Neural progenitor cell (in vitro differentiated cells): ENCODE measurements at places on chromosomes 12 and 14. TPM values are rescaled to one million over a fixed set of nuclear protein-coding genes. Genes with fewer than 3 reads are reported as not detected.

The RACGAP1 gene
- total RNA-seq = 121 and 149 TPM in 2 replicates

The METTL17 gene
- total RNA-seq = 126 and 155 TPM in 2 replicates

The INSM2 gene
- not detected in 2 replicates for total RNA-seq

The FAIM2 gene
- total RNA-seq = 0.39 and 1.2 TPM in 2 replicates

The GPD1 gene
- 1.4 TPM in 1 of 2 replicates, not detected in the other for total RNA-seq

The C12orf56 gene
- total RNA-seq = 1.3 and 4.2 TPM in 2 replicates

The TNFAIP2 gene
- total RNA-seq = 5.3 and 14.0 TPM in 2 replicates

DNA sequence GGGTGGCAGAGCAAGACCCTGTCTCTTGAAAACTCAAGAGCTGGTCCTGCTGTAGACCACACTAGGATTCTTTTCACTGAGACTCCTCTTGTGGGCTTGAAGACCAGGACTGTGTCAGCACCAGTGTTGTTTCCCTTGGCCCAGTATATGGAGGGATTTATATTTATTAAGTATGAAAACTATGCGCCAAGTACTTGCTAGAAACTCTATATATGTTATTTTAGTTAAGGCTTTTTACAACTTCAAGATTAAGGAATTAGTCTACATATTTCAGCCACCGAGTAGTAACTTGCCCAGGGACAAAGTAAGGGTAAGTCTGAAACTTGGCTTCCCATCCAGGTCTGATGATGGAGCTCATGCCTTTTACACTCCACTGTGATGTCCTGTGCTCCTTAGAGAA lies 488.4 kb downstream of the PCNX1 start:
- H3K27me3 ChIP-seq = no peaks in the 10 kb centered on the region
- peaks cover 1% of the 10 kb centered on the region for H3K4me1 ChIP-seq
- no peak overlapping the region for H3K4me3 ChIP-seq

- no peaks in the 10 kb centered on the region for H3K4me1 ChIP-seq
- H3K36me3 ChIP-seq = no peaks in the 10 kb centered on the region
- no peak overlapping the region for H3K27ac ChIP-seq
- H3K4me3 ChIP-seq = no peak overlapping the region
- no peaks in the 10 kb centered on the region for H3K27me3 ChIP-seq
These were observed 417.7 kb downstream of the ATP23 start for GRCh38 chr12:58359084-58359483.

GRCh38 chr14:75222208-75222701 lies 45.8 kb upstream of the TMED10 start:
- no peaks in the 10 kb centered on the region for H3K36me3 ChIP-seq
- H3K27ac ChIP-seq = no peak overlapping the region
- no peak for DNase-seq
- no peaks in the 10 kb centered on the region for H3K27me3 ChIP-seq

DNA sequence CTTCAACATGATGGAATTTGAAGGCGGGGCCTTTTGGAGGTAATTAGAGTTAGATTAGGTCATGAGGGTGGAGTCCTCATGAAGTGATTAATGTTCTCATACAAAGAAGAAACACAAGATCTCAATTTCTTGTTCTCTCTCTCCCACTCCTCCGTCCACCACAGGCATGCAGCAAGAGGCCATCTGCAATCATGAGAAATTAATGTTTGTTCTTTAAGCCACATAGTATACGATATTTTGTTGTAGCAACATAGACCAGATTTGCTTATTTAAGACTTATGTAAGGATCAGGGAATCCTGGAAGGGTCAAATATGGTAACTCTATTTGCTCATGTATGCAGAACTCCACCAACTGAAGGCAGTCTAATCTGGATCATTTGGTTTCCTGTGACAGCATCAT lies 429.0 kb downstream of the LRIG3 start:
- H3K4me1 ChIP-seq = peaks cover 7% of the 10 kb centered on the region
- no peak for DNase-seq
- H3K4me3 ChIP-seq = no peak overlapping the region
- no peaks in the 10 kb centered on the region for H3K36me3 ChIP-seq
- no peak overlapping the region for H3K27ac ChIP-seq

- no peak overlapping the region for H3K4me3 ChIP-seq
- no peaks in the 10 kb centered on the region for H3K4me1 ChIP-seq
- H3K36me3 ChIP-seq = peaks cover 41% of the 10 kb centered on the region
- DNase-seq = no peak
These were observed 26.0 kb downstream of the PSMA3 start for GRCh38 chr14:58270628-58271027.

GRCh38 chr12:70007687-70008086 lies 182.7 kb downstream of the MYRFL start:
- no peak for DNase-seq
- H3K4me3 ChIP-seq = no peak overlapping the region
- no peak overlapping the region for H3K27ac ChIP-seq
- H3K27me3 ChIP-seq = no peaks in the 10 kb centered on the region
- H3K4me1 ChIP-seq = no peaks in the 10 kb centered on the region

- DNase-seq = no peak
- no peaks in the 10 kb centered on the region for H3K36me3 ChIP-seq
- H3K4me1 ChIP-seq = no peaks in the 10 kb centered on the region
- no peaks in the 10 kb centered on the region for H3K27me3 ChIP-seq
- no peak overlapping the region for H3K27ac ChIP-seq
- H3K4me3 ChIP-seq = no peak overlapping the region
These were observed 469.8 kb downstream of the BCAT1 start for GRCh38 chr12:24479131-24479530.

DNA sequence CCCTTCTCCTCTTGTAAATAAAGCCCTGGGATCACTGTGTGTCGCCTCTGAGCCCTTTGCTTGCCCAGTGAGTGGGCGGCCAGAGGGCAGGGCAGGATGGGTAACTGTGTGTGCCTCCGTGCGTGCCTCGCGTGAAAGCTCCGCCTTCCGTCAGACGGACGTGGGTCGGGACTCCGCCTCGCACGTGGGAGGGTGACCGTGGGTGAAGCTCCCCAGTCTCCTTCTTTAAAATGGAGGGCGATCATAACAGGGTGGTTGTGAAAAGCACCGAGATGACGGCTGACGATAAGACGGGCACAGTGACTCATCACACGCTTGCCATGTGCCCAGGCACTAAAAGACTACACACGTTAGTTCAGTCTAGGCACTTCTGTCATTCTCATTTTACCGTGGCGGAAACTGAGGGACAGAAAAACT lies 9.2 kb downstream of the PHB2 start:
- DNase-seq = no peak
- no peaks in the 10 kb centered on the region for H3K36me3 ChIP-seq
- no peak overlapping the region for H3K27ac ChIP-seq
- H3K27me3 ChIP-seq = no peaks in the 10 kb centered on the region
- H3K4me3 ChIP-seq = peak overlapping the region; percentile 18

DNA sequence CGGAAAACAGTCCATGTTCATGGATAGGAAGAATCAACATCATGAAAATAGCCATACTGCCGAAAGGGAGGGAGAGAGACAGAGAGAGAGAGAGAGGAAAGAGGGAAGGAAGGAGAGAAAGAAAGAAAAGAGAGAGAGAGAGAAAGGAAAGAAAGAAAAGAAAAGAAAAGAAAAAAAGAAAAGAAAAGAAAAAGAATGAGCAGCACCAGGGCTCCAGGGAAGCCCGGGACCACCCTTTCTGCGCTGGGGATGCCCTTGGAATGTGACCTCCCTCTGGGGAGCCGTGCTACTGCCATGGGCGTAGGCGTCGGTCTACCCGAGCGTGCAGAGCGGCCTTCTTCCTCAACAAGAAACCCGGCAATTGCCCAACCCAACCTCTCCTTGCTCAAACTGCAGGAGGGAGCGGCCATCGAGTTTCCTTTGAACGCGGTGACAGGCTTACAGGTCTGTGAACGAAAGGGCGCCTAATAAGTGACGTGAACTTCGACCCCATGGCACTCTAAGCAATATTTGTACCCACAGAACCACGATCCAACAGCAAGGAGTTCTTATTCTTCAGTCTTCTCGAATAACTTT lies 16.9 kb downstream of the OR6S1 start:
- H3K36me3 ChIP-seq = no peaks in the 10 kb centered on the region
- no peak overlapping the region for H3K27ac ChIP-seq
- peak overlapping the region; percentile 71 for H3K4me3 ChIP-seq
- H3K27me3 ChIP-seq = peaks cover 81% of the 10 kb centered on the region
- peak; percentile 76 for DNase-seq

DNA sequence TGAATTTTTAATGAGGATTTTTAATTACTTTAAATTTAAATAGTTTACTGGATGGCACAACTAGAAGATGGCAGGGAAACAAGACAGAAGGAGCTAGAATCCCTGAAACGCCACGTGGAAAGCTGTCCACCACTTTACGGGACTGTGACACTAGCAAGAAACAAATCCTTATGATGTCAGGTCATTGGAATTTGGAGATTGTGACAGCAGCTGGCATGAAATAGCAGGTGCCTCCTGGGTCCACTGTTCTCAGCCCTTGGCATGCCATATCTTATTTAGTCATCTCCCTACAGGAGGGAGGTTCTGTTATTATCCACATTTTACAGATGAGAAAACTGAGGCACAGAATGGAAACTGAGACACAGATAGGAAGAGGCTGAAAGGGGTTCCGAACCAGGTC lies 113.8 kb downstream of the BCL11B start:
- H3K27ac ChIP-seq = no peak overlapping the region
- no peaks in the 10 kb centered on the region for H3K27me3 ChIP-seq
- no peak for DNase-seq
- no peaks in the 10 kb centered on the region for H3K4me1 ChIP-seq
- H3K36me3 ChIP-seq = no peaks in the 10 kb centered on the region

GRCh38 chr14:49977126-49977841 lies 84.4 kb downstream of the ARF6 start:
- H3K4me3 ChIP-seq = no peak overlapping the region
- no peak overlapping the region for H3K27ac ChIP-seq
- no peaks in the 10 kb centered on the region for H3K4me1 ChIP-seq

DNA sequence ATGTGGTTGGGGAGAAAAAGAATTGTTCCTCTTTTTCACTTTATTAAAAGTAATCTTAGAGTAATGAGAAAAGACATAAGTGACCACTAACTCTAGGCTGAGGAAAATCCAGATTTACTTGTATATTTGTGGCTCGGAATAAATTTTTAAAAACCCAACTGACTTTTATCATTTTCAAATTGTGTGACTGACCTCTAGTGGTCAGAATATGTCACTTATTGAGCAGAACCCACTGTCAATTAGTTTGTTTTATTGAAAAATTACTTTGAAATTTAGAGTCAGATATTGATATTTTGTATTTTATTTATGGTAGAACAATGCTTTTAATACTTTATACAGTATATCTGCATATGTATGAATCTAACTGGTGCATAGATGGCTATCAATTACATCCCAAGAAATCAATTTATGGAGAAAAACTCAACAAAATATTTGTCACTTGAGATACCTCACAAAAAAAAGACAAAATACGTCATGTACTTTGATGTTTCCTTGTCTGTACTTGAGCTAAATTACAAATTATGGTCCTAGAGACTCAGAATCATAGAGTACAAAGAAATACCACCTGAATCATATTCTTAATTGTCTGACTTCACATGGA lies 229.4 kb downstream of the CNTN1 start:
- no peak overlapping the region for H3K4me3 ChIP-seq
- H3K27me3 ChIP-seq = no peaks in the 10 kb centered on the region
- no peaks in the 10 kb centered on the region for H3K4me1 ChIP-seq
- peak; percentile 33 for DNase-seq

DNA sequence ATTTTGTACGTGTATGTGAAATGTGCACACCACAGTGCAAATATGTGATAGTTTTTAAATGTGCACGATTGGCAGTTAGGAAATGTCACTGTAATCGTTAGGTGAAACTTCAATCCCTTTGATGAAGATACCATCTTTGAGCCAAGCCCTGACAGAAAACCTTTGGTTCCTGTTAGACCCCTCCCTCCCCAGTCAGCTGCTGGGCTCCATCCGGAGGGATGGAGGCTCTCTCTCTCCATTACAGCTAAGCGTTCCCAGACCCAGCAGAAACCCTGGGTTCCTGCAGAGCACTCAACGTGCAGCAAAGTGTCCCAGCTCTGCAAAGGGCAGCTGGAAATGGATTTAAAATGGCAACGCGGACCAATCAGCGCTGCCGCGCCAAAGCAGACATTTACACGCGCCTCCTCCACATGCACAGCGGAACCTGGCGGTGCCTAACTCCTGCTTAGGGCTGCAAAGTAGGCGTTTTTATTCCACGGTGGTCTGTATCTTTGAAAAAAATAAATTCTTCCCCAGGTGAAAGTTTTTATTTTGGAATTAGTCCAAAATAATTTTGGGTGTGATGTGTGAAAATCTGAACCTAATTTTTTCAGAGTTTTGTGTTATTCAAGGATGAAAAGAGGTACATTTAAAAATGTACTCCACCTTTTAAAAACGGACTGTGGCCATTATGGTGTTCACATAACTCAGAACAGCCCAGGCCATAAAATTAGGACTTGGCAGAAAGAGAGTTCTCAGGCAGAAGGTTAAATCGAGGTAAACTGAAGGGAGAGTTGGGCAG lies 1.4 kb upstream of the HMGA2 start:
- H3K27me3 ChIP-seq = no peaks in the 10 kb centered on the region
- peak overlapping the region; percentile 89 for H3K27ac ChIP-seq
- no peaks in the 10 kb centered on the region for H3K36me3 ChIP-seq
- H3K4me1 ChIP-seq = peaks cover 25% of the 10 kb centered on the region
- DNase-seq = peak; percentile 88
- peak overlapping the region; percentile 73 for H3K4me3 ChIP-seq

GRCh38 chr14:86574778-86575129 lies 1044.8 kb downstream of the FLRT2 start:
- no peak overlapping the region for H3K4me3 ChIP-seq
- H3K4me1 ChIP-seq = no peaks in the 10 kb centered on the region
- no peak for DNase-seq
- H3K27ac ChIP-seq = no peak overlapping the region
- H3K36me3 ChIP-seq = no peaks in the 10 kb centered on the region
- H3K27me3 ChIP-seq = no peaks in the 10 kb centered on the region

DNA sequence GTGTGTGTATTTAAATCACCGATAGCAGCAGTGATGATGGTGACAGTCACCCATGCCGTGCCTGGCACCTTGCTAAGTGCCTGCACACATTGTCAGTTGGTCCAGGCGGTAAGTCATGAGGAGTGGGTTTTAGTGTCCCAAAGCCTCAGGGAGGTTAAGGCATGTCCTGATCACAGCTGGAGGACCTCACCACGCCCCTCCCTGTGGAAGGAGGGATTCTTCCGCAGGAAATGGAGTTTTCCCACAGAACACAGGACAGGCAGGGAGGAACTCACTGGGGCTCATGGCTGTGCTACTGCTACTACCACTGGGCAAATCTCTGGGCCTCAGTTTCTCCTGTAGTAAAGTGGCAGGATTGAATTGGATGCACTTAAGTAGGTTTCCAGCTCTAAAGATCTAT lies 142.3 kb downstream of the CACNA1C start:
- no peaks in the 10 kb centered on the region for H3K27me3 ChIP-seq
- H3K27ac ChIP-seq = no peak overlapping the region
- DNase-seq = no peak
- no peaks in the 10 kb centered on the region for H3K36me3 ChIP-seq

- no peaks in the 10 kb centered on the region for H3K4me1 ChIP-seq
- H3K27me3 ChIP-seq = no peaks in the 10 kb centered on the region
- no peaks in the 10 kb centered on the region for H3K36me3 ChIP-seq
These were observed 19.4 kb upstream of the FAIM2 start for GRCh38 chr12:49923035-49923644.
